Keratinocyte (primary cell): ENCODE measurements at places on chromosomes 7 and 10. TPM values are rescaled to one million over a fixed set of nuclear protein-coding genes. Genes with fewer than 3 reads are reported as not detected.

The HOXA1 gene
- 5.2 to 12.5 TPM (median 11.9 TPM) in 3 replicates for polyA plus RNA-seq

The GATA3 gene
- 1.7 to 7.7 TPM (median 4.0 TPM) in 3 replicates for polyA plus RNA-seq

The UCN3 gene
- not detected in 3 replicates for polyA plus RNA-seq

The PKD2L1 gene
- polyA plus RNA-seq = not detected in 3 replicates

The ZEB1 gene
- 0.32 to 0.96 TPM (median 0.70 TPM) in 3 replicates for polyA plus RNA-seq

The SLC37A3 gene
- polyA plus RNA-seq = 42.5 to 51.4 TPM (median 43.6 TPM) in 3 replicates

The SLC13A4 gene
- polyA plus RNA-seq = 0.02 to 0.12 TPM (median 0.03 TPM) in 3 replicates

The OPN4 gene
- not detected in 3 replicates for polyA plus RNA-seq
